HFFc6 (cell line): ENCODE measurements at places on chromosomes 6 and 20. TPM values are rescaled to one million over a fixed set of nuclear protein-coding genes. Genes with fewer than 3 reads are reported as not detected.

Gene TRERF1
- 10.0 to 15.1 TPM (median 12.2 TPM) in 3 replicates for total RNA-seq

Gene PGM3
- total RNA-seq, result 98.8 to 109 TPM (median 104 TPM) in 3 replicates

GRCh38 chr6:107080036-107080435, 35.3 kb downstream of the BEND3 start:
- DNase-seq, result no peak

DNA sequence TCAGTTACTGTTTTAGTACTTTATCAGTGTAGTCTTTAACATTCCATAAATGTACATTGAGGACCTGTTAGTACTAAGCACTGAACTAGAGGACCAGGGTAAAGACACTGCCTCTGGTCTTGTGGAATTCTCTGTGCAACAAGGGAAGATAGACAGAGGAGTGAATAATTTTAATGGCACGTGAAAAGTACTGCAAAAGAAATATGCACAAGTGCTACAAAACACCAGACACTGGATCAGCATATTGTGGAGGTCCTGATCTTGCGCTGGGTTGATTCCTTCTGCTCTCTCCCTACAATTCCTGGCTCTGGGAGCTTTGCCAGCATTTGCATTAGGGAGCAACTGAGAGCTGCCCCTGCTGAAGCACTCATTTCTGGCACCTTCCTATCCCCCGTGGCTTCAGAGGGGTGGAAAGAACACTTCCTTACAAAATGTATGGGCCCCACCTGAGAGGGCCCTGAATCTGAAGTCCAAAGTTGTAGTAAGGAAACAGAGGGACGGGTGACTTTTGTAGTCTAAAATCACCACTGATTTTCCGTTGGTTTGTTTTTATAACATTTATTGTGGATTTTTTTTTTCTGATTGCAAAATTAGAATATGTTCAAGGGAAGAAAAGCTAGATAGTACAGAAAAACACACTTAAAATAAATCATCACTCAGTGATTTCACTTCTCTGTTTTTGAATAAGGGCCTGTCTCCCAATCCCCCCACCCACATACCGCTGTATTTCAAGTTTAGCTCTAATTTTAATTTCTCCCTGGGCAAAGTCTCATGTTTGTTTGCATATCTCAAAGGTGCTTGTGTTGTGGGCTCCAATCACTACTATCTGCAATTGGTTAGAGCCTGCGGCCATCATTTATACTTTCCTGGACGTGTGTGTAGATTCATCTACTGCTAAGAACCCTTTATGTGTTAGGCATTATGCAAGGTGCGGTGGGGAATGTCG, 4.9 kb downstream of the PKIG start:
- no peak for DNase-seq

Gene TNXB
- total RNA-seq, result 0.28 to 0.66 TPM (median 0.52 TPM) in 3 replicates

DNA sequence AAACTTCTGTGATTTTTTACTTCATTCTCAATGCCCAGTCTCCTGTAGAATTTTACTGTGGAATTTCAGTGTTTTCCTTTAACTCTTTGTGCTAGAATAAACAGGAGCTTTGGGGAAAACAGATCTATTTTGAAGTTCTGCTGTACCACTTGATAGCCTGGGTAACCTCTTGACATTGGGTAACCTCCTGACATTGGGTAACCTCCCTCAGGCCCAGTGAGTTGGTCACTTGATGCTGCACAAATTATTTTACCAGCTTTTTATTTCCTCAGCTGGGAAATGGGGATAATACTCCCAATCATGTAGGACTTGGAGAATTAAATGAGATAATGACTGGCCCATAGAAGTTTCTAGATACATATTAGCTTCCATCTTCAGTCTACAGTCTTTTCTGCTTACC, 137.3 kb upstream of the TOP1 start:
- DNase-seq, result no peak

DNA sequence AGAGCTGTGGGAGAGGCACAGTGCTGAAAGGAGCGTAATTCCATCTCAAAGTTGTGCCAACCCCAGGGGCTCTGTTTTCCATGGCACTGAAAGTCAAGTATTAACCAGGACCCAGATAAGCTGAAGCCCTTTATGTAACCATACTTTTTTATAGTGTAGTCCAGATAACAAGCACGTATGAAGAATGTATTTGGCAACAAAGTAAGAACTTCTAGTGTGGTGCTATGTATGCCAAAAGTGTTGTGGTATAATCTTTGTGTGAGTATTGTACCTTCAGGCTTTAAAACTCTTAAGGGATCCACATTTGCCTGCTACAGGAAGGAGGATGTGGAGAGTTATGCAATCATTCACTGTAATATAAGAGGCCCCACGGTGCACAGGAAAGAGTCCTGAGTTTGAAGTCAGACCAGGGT, 129.4 kb downstream of the IBTK start:
- DNase-seq, result no peak

DNA sequence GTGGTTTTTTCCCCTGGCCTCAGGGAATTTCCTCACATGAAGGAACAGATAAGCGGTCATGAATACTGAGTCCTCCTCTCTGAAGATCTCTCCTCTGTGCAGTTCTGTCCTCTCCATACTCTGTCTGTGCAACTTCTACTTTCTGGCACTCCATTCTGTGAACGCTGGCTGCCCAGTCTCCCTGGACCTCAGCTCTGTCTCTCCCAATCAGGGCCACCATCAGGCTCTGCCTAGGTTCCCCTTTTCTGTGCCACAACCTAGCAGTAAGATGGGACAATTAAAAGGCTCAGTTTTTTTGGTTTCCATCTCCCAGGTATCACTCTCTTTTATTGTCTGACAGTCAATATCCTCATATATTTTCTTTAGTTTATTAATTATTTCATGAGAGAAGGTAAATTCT, 4.8 kb upstream of the ADGB start:
- DNase-seq, result no peak

DNA sequence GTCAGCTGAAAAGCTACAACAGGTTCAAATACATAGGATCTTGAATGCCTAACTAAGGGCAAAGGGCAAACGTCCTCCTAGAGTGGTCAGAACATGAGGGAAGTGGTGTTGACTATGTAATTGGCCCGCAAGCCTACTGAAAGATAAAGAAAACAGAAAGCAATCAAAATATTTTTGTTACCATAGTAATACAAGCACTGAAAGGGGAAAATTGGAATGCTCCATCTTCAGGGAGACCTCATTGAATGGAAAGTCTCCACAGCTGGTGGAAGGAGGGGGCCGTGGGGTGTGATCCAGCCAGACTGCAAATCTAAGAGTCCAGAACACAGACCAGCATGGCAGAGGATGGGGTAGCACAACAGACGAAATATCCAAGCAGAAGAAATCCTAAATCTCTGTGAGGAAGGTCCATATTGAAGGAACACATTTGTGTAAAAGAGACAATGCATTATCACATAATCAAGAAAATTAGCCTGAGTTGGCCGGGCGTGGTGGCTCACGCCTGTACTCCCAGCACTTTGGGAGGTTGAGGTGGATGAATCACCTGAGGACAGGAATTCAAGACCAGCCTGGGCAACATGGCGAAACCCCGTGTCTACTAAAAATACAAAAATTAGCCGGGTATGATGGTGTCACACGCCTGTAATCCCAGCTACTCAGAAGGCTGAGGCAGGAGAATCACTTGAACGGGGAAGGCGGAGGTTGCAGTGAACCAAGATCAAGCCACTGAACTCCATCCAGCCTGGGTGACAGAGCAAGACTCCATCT, 39.5 kb downstream of the MTFR2 start:
- no peak for DNase-seq
